Calu3 (cell line): ENCODE measurements at places on chromosomes 13 and 19.

GRCh38 chr19:38583219-38583984, 34.4 kb downstream of the MAP4K1 start:
- no peak for DNase-seq

DNA sequence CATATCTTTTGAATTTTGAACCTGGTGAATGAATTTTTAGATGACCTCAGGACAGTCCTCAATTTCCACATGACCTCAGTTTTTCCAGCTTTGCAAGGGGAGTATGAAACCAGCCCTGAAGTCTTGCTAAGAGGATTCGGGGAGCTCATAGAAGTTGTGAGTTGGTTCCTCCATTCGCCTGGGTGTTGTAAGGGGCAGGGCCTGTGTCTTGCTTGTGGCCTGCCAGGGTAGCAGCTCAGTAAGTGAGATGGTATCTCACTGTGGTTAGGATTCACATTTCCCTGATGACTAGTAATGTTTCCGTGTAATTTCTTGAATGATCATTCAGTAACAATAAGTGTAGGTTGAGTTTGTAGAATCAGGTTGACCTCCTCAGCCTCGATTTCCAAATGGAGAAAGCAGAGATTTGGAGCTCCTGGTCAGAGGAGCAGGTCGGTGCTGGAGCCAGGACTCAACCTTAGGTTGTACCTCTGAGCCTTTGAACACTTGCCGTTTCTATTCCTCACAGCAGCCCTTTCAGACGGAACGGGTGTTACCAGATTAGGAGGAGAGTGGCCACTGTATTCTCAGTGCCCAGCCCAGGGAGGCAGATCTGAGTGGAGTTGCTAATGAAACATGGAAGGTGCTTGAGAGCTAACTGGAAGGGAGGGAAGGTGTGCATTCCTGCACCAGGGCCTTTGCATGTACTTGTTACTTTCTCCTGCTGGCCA, 14.6 kb downstream of the NACC1 start:
- DNase-seq: no peak

DNA sequence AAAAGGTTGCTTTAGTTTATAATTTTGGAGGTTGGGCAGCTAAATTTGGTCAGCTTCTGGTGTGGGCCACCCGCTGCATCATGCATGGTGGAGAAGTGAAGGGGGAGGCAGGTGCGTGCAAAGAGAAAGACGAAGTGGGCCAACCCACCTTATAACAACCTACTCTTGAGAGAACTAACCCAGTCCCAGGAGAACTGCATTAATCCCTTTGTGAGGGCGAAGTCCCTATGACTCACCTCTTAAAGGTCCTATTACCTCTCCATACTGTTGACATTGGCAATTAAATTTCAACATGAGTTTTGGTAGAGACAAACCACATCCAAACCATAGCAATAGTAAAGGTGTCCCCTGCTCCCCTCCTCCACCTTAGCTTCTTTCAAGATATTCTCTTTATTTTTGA, 7.7 kb upstream of the FGF9 start:
- DNase-seq: no peak

GRCh38 chr13:107450931-107451330, 764.4 kb downstream of the LIG4 start:
- DNase-seq: no peak

GRCh38 chr13:71831716-71832115, 35.3 kb downstream of the DACH1 start:
- no peak for DNase-seq
